ENCODE measurements at places on chromosomes 16 and 17.

DNA sequence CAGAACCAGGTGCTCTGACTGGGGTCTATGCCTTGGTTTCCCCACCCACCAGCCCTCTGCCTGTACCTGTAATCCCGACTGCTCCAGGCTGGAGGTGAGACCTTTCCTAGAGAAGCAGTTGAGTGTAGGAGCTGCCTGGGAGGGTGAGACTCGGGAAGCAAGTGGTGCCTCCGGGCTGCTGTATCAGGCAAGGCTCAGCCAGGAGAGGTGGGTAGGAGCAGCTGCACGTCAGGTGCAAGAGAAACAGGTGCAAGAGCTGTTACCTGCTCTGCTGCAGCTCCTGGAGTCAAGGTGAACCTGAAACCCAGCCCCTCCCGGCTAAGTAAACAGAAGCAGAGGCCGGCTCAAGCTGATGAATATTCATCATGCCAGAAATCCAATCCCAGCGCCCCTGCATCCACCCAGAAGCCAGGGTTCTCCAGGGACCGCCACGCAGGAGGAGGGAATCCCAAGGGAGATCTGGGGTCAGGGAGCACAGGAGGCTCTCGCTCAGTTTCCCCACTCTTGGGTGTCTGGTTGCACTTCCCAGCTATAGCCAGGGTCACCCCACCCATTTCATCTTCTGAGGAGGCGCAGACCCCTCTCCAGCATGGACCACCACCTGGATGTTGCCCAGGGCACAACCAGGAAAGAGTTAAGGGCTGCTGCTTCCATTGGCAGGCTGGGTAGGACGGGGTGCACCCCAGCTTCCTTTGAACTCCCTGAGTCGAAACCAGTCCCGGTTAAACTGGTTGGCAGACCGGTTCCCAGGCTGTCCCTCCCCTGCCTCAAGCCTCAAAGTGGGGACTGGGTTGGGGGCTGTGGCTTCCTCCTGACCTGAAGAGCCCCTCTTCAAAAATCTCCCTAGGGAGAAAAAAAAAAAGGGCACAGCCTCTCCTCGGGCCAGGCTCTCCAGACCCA lies at the start of gene PRR15L:
PRR15L (minus strand) TSS at position 293 of the 900 bp plus-strand sequence. CDS start 4,649 bp downstream, outside the sequence.
- DNase-seq: no peak

GRCh38 chr17:75824050-75824552 lies 20.1 kb downstream of the UNC13D start:
- DNase-seq: no peak

DNA sequence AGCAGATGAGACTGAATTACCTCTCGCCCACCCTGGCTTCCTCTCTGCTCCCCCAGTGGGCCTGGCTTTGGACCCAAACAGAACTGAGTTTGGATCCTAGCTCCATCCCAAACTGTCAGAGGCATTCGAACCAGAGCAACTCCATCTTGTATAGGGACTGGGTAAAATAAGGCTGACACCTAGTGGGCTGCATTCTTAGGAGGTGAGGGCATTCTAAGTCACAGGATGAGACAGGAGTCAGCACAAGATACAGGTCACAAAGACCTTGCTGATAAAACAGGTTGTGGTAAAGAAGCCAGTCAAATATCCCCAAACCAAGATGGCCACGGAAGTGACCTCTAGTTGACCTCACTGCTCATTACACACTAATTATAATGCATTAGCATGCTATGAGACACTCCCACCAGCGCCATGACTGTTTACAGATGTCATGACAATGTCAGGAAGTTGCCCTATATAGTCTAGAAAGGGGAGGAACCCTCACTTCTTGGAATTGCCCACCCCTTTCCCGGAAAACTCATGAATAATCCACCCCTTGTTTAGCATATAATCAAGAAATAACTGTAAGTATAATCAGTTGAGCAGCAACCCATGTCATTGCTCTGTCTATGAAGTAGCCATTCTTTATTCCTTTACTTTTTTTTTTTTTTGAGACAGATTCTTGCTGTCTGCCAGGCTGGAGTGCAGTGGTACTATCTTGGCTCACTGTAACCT lies 44.4 kb downstream of the LYRM1 start:
- no peak for DNase-seq

GRCh38 chr17:79365836-79366770 lies 244.7 kb downstream of the RBFOX3 start:
- DNase-seq: no peak

DNA sequence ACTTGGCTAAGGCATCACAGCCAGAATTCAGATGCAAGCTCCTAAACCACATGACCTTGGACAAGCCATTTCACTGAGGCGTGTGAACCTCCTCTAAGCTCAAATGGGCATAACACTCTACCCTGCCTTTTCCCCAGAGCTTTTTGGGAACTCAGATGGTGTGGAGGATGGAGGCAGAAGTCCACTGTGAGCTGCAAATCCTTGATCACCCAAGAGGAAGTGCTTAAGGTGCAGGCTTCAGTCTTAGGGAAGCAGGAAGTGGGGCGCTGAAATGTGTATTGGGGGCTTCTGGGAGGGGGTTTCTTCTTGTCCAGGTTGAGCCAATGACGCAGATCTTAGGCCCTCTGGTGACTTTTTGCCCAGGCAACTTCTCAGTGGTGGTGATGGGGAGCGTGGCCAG lies 12.9 kb downstream of the CIITA start:
- DNase-seq: no peak

DNA sequence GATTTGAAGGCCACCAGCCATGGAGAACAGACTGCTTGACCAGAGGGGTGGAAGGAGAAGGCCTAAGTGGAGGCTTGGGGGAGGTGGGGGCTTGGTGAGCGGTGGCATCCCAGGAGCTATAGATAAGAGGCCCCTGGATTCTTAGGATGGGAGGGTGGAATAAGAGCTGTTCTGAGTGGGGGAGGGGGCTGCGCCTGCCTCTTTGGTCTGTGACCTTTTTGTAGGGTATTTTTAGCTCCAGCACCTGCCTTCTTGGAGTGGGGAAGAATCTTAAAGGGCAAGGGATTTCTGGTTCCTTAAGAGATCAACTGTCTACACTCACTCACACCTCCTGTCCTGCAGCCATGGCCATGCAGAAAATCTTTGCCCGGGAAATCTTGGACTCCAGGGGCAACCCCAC lies 567 bp downstream of the ENO3 start:
- DNase-seq: no peak

- DNase-seq: no peak
Measured at GRCh38 chr16:9827062-9827752, 355.0 kb downstream of the GRIN2A start.

DNA sequence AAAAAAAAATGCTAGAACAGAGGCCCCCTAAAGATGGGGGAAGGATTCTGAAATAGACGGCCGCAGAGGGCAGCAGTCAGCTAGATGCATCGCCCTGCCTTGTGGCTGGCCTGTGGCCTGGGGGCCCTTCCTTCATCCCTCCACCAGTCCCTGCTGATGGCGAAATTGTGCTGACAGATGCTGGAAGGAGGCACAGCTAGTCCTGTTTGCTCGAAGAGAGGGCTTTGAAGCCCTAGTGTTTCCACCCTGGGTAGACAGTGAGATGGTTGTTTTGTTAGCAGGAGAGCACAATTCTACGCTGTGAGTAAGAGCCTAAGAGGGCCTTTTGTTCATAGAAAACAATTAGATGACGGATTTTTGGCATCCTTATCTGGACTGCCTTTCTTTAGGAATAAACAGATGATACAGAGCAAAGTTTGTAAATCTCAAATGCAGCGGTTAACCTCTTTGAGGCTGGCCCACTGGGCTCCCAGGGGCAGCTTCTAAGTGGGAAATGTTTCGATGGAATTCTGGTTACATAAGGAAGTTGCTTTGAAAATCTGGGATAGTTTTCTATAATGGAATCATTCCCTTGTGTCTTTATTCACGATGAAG lies 23.0 kb downstream of the VPS35L start:
- DNase-seq: no peak

DNA sequence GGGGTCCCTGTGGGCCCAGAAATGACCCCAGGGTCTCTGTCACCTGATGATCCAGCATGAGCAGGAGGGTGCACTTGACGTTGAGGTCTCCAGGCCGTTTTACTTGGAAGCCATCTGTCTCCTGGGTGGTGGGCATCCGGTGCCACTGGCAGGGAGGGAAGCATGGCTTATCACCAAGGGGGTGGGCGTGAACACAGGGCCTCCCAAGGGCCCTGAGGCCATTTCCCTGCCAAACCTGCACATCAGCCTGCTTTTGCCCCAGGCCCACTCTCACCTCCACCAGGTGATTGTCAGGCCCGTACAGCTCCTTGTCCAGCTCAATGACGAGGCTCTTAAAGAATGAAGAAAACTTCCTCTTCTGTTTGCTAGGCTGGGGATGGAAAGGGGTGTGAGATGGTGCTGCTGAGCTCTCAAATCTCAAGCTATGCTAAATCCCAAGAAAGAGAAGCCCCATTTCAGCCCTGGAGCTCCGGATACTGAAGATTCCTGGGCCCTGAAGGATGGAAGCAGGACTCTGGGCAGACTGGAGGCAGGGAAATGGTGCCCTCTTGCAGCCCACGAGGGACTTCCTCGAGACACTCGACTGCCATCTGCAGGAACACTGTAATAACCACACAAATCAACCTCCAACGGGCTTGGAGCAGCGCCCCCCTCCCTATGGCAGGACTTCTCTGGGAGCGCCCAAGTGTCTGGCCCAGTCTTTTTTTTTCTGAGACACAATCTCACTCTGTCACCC lies 7.1 kb upstream of the FTSJ3 start:
- no peak for DNase-seq

DNA sequence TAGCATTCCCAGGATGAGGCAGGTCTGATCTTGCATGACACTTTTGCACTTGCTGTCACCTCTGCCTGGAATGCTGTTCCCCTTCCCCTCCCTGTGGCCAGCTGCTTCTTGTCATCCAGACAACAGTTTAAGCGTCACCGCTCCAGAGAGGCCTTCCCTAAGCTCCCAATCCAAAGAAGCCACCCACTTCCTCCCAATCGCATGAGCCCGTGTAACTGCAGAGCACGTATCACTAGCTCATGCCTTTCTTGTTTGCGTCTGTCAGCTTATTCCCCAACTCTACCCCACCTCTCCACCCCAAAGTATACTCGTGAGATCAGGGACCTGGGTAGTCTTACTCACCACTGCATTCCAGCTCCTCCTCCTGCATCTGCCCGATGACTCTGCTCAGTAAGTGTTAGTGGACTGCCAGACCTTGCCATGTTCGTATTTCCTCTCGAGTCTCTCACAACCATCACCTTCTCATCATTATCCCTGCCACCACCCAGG lies 92.8 kb downstream of the GAS7 start:
- DNase-seq: no peak

- no peak for DNase-seq
Measured at GRCh38 chr16:56357241-56357764, 68.0 kb downstream of the AMFR start.

GRCh38 chr17:78272914-78273258 lies 41.5 kb downstream of the TMEM235 start:
- no peak for DNase-seq

DNA sequence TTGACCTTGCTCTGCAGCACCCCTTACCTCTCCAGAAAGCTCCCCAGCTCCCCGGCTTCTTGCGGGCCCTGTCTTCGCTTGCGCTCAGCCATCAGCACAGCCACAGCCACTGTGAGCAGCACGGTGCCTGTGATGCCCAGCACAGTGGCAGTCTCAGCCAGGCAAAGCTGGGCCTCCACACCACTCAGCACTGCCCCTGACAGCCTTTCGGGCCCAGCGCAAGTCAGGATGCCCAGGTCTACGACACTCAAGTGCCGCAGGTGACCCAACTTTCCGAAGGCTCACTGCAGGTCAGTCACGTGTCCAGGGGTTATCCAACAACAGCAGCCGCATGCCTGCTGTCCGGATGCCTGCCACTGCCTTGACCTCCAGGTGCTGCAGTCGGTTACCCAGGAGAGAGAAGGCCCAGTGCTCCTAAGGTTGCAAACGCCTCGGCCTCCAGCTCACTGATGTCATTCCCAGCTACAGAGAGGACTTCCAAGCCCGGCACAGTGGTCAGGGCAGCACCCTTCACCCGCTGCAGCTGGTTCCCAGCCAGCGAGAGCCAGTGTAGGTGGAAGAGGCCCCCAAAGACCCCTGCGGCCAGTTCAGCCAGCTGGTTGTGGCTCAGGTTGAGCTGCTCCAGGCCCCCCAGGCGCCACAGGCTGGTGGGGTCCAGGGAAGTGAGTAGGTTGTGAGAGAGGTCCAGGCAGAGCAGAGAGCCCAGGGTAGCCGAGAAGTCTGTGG lies 8.9 kb upstream of the TMEM101 start:
- DNase-seq: no peak

- DNase-seq: no peak
Measured at GRCh38 chr17:58224315-58224714, 5.3 kb upstream of the MKS1 start.

DNA sequence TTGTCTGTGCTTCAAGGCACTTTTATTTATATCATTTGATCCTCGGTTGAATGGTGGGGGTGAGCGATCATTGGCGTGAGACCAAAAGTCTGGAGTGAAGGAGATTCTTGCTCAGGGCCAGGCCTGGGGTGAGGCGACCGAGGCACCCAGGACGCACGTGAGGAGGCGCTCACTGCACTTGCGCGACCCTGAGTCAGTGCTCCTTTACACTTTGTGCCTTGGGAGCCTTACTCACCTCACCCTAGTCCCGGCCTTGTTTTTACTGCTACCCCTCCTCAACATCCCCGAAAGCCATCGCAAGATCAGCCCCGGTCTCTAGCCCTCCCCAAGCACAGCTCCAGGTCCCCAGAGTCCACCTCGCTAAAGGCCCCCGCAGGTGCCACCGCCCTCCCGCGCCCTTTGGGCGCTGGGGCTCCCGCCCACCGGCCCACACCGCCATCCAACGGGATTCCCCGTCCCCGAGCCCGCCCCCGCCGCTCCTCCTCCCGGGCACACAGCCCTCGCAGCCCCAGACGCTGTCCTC lies 496 bp downstream of the EZH1 start:
- DNase-seq: no peak

GRCh38 chr16:87580855-87581261 lies 21.4 kb upstream of the JPH3 start:
- DNase-seq: no peak

DNA sequence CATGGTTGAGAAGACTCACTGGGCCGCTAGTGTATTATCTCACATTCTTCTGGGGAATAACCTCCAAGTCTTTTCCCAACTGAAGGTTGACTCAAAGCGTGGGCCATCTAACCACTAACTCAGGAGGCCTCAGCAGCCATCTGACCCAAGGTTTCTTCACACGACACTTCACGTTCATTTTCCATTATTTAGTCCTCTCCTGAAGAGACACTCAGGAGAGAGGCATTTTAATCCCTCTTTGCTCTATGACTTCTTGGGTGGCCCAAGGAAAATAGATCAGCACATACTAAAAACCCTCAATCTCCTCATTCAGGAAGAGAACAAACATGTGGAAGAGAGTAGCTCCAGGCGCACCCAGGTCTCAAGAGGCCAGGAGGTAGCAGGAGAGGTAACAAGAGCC lies 252.8 kb upstream of the FOXF1 start:
- no peak for DNase-seq

GRCh38 chr17:1111599-1112443 lies 68.0 kb downstream of the ABR start:
- no peak for DNase-seq

DNA sequence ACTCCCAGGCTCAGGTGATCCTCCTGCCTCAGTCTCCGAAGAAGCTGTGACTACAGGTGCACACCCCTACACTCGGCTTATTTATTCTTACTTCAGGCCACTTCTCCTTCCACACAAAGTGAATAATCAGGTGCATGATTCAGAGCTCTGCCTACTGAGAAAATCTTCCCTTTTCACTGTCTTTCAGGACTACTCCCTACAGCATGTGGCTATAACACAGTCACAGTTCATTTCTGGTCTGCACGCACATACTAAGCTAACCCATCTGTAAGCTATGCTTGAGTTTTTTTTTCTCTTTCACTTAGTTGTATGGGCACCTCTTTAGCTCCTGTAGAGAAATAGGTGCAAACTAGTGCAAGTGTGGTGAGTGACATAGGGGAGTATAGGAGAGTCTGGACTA lies 7.6 kb upstream of the SLFN5 start:
- no peak for DNase-seq

GRCh38 chr17:50346313-50347116 lies 589 bp downstream of the XYLT2 start:
- DNase-seq: no peak

- no peak for DNase-seq
Measured at GRCh38 chr17:7348478-7349242, 3.3 kb upstream of the KCTD11 start.
